Tibial nerve (tissue), 4 donors: ENCODE measurements at places on chromosomes 11 and 22.

GRCh38 chr11:31645747-31646146 lies 136.2 kb downstream of the ELP4 start:
- DNase-seq = no peak

- DNase-seq = no peak
Measured at GRCh38 chr11:110818032-110818687, 105.9 kb upstream of the ARHGAP20 start.

- DNase-seq = no peak
Measured at GRCh38 chr22:36964106-36964505, 50.7 kb downstream of the CSF2RB start.

GRCh38 chr22:17397756-17398547 lies 28.7 kb downstream of the CECR2 start:
- DNase-seq = no peak

DNA sequence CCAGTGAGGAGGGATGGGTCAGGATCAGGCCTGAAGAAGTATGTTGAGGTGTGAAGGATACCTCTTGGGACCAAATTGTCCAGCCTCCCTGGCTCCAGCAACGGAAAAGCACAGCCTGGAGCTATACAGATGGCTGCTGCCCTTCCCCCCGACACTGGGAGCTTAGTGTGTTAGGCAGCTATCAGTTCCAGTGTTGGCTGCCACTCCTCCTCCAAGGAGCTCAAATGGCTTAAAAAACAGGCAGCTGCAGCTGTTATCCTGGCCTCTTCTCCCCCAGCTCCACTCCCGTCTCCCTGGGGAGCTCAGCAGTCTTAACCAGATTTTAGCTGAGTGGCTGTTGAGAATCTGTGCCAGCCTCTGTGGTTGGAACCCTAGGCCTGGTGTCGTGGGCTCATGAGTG lies 225.0 kb downstream of the JRKL start:
- DNase-seq = no peak

DNA sequence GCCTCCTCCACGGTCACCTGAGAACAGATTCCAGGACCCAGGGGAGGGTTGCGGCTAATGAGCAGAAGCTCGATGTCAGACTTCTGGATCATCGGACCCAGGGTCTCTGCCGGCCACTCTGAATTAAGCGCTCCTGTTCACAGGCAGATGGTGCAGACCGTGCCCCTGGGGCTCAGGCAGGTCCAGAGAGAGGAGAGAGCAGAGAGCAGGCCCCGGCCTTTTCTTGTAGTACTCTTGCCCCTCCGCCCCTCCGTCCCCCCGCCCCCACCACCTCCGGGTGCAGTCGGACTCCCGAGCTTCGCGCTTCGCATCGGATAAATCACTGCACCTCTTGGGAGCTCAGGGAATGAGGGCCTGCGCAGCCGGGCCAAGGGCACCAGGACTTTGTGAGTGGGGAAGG lies 50.3 kb downstream of the RPS6KA4 start:
- no peak for DNase-seq

DNA sequence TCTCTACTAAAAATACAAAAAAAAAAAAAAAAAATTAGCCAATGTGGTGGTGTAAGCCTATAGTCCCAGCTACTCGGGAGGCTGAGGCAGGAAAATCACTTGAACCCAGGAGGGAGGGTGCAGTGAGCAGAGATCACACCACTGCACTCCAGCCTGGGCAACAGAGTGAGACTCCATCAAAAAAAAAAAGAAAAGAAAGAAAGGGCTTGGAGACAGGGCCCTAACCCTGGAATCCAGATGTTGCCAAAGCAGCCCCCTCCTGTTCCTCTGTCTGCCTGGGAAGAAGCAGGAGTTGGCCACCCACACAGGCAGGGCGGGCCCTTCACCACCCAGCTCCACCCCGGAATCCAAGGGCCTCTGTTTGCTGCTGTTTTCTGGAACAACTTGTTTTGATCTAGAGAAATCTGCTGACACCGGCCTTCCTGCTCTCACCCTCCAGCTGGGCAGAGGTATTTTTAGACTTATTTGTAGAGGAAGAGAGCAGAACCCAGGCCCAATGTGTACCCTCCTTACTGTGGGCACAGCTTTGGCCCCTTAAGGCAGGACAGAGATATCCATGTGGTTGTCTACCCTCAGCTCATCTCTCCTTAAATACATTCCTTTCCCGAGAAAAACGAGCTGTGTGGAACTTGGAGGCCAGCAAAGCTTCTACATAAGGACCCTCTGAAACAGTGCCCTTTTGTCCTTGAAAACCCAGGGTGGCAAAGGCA lies 2.7 kb upstream of the NEAT1 start:
- peak; percentile 93 for DNase-seq

GRCh38 chr11:18615628-18616392 lies 16.2 kb downstream of the MISFA start:
- DNase-seq = no peak

DNA sequence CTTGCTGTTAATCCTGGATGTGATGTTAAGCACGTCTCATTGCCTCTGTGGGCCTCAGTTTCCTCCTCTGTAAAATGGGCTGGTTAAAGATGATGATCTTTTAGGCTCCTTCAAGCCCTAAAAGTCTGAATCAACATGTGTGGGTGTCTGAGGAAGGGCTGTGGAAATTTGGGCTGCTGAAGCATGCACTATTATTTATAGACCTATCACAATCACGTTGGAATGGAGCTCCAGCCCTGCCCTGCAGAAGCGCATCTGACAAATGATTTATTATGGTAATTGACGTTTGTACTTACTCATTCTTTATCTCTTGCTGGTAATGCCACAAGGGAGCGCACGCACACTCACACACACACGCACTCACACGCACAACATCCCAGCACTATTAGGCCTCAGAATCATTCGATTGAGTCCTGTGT lies 20.4 kb downstream of the P2RX3 start:
- DNase-seq = no peak

DNA sequence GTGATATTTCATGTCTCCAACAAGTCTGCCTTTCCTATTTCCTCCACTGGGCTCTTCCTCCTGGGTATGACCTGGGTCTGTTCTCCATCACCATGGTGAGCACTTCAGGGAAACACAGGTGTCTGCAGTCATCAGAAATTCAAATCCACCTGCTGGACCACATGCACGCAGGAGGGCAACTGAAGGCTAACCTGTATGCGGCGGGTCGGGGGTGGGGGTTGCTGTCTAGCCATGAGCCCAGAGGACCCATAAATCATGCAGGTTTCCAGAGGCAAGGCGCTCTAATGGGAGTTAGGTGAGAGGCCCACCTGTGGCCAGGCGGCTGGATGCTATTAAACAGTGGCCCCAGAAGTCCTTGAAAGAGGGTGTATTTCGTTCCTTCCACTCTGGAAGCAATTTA lies 11.1 kb upstream of the PAMR1 start:
- DNase-seq = no peak

GRCh38 chr22:47563406-47564157 lies 801.1 kb downstream of the TBC1D22A start:
- no peak for DNase-seq

DNA sequence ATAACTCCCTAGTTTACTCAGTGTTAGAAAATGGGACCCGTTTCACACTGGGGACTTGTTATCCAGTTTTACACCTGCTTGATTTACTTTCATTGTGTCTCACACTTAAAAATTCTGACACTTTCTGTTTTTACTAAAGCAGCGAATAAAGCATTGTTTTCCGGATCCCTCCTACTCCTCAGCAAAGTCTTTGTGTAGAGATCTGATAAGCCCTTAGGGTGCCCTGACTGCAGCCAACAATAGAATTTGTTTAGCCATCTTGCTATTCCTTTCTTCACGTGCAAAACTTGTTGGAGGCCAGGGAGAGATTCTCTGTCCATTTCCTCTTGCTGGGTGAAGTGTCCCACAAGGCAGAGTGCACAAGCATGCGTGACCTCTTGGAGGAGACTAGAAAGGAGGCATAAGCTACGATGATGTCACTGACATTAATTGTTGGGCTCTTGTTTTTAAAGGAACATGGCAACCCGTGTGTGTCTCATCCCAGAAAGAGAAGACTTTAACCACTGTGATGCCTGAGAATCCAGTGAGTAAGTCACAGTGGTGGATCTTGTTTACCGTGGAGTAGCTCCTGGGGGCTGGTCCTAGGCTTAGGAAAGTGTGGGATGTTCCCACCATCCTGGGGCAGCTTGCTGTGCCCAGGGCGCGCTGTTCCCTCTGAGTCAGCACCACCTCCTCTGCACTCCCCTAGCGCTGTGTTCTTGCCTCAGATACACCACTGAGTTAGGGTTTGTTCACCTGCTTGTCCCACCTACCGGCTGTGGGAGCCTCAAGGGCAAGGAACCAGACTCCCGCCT lies 27.7 kb downstream of the MICAL2 start:
- no peak for DNase-seq

GRCh38 chr11:114782650-114783310 lies 104.5 kb downstream of the NXPE2 start:
- no peak for DNase-seq

DNA sequence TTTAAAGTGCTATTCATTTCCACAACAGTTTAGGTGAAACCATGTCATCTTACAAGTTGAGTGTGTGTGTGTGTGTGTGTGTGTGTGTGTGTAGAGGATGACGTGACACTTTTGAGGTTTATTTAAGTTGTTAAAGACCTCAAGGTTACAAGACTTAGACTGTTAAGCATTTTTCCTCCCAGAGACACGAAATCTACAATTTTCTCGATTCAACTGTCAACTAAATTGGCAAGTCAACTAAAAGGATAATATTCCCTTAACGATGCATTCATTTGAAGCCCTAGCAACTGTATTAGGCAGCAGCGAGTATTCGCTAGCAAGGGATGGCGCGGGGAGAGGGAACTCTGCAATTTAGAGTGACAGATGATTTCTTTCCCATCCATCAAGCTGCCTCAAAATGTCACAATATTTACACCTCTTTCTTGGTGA lies 17.6 kb upstream of the BDNF start:
- DNase-seq = no peak

DNA sequence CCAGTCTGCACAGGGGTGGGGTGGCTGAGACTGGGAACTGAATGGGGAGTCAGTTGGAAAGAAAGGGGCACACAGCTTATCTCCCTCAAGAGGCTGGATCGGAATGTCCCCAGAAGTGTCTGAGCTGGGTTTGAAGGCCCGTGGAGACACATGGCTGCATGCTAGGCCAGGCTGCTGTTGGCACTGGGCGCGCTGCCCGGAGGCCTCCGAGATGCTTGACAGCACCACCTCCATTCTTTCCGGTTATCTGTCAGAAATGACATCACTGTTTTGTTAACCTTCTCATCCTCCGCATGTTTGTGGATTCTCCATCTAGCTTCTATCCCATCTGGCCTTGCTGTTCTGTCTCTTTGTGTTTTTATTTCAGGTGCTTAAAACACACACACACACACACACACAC lies 85.5 kb downstream of the APIP start:
- no peak for DNase-seq

DNA sequence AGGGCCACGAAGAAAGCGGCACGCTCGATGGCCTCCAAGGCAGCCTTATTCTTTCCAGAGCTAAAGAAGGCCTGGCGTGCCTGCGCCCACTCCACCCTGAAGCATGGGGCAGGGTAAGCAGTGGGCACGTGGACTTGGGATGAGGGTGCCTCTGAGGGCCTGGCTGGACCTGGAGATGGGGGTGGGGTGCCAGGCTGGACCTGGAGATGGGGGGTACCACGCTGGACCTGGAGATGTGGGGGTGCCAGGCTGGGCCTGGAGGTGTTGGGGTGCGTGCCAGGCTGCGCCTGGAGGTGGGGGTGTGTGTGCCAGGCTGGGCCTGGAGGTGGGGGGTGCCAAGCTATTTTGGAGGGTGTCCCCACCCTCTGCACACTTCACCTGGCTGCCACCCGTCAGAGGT lies 5.3 kb downstream of the CPT1B start:
- DNase-seq = no peak

DNA sequence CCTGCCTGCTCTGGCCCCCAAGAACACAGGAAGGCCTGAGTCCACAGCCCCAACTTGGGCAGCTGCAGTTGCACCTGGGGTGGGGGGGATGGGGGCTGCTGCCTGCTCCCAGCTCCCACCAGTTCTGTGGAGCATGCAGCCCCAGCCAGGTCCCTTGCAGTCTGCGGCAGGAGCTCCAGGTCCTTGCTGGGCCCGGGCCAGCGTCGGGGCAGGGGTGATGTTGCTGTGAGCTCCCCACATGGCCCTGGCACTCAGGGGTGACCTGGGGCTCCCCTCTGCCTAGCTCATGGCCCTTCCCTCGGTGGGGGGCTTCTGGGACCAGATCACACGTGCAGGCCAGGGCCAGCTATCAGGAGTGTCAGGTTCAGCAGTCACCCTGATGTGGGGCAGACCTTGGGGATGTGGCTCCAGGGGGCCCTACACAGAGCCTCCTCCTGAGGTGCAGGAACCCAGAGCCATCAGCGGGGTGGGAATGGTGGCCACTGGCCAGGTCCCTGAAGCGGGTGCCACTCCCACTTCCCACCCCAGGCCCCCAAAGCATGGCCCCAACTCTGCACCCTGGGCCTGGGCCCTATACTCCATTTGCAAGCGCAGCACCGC lies 10.4 kb upstream of the MED17 start:
- DNase-seq = no peak

DNA sequence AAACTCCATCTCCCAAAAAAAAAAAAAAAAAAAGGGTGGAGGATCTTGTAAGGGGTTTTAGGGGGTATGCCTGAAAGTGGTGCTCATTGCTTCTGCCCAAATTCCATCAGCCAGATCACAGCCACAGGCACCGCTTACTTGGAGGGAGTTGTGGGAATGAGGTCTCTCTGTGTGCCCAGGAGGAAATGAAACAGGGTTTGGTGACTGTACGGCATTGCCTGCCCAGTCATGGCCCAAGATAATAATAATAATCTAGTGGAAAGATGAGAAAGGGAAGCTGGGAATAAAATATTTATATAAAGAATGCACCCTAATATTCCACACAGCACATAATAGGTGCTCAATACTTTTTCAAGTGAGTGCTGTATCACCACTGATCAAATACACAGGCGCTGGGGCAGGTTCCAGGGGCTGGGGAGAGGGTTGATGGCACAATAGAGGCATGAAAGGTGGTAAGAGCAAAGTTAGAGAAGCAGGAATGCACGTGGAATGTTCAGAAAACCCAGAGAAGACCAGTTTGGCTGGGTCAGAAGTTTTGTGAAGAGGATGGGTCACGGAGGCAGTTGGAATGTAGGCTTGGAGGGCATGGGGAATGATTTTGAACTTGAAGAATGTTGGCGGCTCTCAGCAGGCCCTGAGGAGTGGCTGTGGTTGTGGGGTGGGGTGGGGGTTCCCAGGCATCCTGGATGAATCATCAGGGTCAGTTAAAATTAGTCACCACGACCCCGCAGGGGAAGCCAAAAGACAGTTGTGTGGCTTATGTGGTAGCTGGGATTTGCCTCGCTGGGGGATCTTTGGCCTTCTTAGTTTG lies 12.5 kb upstream of the MB start:
- peak; percentile 78 for DNase-seq

GRCh38 chr22:37310815-37311595 lies 28.7 kb downstream of the CYTH4 start:
- DNase-seq = no peak

DNA sequence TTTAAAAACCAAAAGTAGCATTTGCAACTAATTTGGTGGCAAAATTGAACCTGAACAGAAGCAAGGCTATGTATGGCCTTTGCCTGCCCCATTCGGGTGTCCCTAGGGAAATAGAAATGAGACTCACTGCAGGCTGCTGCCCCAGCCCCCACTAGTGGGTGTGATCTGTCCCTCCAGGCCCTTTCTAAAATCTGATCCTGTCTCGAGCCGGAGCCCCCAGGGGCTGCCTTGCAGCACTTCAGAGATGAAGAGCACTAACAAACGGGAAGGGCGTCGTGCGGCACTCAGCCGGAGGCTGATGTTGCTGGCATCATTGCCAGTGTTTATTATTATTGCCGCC lies 43.2 kb downstream of the CD82 start:
- no peak for DNase-seq
